ENCODE measurements at places on chromosomes 16 and 17.

DNA sequence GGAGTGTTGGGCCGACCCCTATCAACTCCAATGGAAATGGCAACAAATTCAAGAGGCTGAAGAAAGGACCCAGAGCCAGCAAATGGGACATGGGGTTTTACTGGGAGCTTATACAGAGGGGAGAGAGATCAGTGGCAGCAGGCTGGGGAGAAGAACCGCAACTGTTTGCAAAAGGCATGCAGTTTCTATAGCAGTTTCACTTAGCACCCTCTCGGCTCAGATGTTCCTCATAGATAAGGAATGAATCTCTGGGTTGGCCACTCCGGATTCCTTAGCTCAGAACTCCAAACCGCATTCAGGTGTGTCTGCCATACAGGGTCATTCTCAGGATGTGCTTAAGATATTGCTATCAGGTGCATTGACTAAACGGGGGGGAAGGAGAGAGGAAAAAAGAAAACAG, 71.1 kb upstream of the RPL38 start:
- no peak for DNase-seq

DNA sequence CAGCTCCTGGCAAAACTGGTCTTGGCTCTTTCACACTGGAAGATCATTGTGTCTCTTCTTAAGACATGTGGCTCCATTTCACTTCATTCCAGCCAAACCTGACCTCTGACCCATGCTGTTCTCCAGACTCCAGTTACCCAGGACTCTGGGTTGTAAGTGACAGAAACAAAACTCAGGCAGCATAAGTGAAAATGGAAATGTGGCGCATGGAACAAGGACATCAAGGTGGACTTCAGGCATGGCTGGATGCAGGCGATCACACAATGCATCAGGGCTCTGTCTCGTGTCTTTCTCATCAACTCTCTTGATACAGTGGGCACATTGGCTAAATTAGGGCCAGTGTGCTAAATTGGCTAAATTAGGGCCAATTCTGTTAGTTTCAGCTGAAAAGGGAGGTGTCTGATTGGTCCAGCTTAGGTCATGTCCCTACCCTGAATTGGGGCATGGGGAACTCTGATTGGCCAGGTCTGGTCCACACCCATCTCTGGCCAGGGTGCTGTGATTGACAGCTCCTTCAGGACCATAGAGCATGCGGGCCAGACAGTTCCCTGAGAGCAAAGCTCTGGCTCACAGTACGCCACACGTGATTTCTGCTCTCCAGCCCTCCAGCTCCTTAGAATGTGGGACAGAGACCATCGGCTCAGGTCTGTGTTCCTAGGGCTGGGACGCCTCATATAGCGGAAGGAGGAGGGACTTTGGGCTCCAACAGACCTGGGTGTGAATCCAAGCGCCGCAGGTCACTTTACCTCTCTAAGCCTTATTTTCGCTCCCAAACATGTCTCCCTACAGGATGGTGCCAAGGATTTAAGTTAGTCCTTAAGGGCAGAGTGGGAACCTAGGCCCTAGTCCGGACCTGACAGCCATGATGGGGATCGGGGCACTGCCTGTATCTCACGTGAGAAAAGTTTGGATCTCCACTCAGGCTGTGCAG, 17.5 kb downstream of the SOCS1 start:
- DNase-seq = no peak

DNA sequence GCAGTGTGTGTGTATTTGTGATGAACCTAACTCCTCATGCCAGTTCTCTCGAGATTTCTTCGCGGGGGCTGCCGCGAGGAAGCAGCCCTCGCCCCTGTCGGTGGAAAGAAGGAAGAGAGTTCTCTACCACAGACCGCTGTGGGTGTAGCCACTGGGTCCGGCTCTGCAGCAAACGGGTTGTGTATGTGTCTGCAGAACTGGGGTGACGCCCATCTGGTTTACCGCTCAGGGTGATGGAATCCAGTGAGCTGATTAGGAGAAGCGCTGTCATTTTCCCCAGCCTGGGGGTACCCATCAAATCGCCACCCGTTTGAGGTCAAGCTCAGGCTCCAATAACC, 7.7 kb downstream of the CORO6 start:
- DNase-seq = no peak

DNA sequence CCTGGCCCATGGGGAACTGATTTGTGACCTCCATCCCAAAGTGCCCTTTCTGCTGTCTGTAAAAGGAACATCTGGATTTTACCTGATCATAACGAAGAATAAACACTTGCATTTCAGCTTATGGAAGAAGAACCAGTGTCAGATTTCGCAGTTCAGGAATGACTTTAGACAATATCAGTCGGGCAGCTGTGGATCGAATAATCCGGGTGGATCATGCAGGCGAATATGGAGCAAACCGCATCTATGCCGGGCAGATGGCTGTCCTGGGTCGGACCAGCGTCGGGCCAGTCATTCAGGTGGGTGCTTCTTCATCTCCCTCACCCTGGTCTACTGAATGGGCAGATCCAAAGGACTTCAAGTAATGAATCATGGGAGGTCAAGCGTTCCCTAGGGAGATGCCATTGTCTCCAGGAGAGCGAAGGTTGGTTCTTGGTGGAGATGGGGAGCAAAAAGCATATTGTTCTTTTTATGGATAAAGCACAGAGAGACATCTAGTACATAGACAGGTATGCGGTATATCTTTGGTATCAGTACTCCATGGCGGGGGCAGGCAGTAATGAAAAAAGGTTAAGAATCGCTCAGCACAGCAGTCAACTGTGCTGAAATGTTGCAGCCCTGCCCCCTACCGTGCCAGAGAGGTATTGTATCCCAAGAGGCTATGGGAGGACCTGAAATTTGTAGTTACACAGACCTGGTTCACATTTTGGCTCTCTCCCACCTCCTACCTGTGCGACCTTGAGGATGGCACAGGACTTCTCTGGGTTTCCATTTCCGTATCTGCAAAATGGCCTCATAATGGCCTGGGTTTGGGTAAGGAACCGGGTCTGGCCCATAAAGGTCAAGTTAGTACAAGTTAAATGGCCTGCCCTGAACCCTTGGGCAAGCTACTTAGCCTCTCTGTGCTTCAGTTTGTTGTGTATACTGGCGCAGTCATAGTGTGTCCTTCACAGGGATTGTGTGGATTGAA, 4.7 kb downstream of the COQ7 start:
- no peak for DNase-seq
